Activated CD4-positive, CD25-positive, alpha-beta regulatory T cell treated with anti-CD3 and anti-CD28 coated beads, Interleukin-2, amount 50 U/mL, for 16 hours (primary cell): ENCODE measurements at places on chromosomes 3 and 15.

- DNase-seq, result no peak
These were observed 17.8 kb upstream of the MUC13 start for GRCh38 chr3:124952282-124952855.

DNA sequence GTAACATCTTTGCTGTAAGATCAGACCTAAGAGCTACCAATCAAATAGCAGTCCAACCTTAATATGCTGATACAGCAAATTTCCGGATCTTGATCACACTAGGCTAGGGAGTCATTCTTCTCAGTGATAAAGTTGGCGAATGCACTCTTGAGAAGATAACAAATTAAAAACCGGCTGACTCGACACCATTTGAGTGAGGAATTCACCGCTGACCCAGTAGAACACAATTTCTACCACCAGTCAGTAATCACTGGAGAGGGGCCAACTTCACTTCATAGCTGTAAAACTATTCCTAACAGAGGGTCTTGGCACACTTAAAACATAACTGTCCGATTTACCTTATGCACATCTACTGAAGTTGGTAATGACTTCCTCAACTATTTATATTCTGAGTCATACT, 47.2 kb downstream of the MEIS2 start:
- no peak for DNase-seq

DNA sequence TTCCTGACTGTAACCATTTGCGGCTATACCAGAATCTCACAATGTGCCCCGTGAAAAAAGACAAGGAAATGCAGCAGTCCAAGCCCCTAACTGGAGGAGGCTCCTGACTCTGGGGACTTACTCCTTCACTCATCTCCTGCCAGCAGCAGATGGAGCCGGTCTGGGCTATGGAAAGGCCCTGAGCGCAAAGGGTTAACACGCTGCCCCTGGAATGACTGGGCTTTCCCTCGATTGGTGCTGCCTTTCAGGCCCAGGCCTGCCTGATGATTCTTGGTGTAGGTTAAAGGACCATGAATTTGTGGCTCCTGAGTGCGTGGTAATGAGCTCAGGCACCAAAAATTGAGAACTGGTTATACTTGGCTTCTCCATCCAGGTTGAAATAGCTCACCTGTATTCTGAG, 42.3 kb upstream of the GALNT15 start:
- no peak for DNase-seq

DNA sequence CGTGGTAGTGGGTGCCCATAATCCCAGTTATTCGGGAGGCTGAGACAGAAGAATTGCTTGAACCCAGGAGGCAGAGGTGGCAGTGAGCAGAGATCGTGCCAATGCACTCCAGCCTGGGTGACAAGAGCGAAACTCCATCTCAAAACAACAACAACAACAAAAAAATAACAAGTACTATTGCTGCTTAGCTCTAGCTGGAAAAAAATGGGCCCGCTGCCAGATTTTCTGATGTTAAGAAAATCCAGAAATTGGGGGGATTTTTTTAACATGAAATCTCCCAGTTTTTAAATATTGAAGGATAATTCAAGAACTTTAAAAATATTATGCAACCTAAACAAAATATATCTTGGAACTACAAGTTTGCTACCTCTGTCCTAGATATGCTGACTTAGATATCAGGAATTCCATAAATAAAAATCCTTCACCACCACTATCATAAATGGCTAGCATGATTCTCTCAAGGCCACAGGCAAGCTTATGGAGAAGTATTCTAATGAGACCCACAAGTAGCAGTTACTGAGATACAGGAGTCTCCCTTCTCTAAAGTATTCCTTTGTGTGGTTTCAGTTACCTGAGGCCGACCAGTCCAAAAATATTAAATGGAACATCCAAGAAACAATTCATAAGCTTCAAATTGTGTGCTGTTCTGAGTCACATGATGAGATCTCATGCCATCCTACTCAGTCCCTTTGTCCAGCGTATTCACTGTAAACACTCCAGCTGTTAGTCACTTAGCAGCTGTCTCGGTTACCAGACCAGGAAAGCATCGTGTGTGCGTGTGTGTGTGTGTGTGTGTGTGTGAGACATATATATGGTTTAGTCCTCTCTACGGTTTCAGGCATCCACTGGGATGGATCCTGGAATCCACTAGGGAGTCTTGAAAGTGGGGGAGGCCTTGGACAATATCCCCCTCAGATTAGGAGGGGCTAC, 277.2 kb downstream of the TBL1XR1 start:
- DNase-seq, result no peak

GRCh38 chr3:31246293-31247062, 286.2 kb upstream of the STT3B start:
- DNase-seq, result no peak

GRCh38 chr15:38187630-38188313, 64.9 kb upstream of the SPRED1 start:
- no peak for DNase-seq

- no peak for DNase-seq
These were observed 23.7 kb downstream of the PPP2R3A start for GRCh38 chr3:135989242-135989641.

DNA sequence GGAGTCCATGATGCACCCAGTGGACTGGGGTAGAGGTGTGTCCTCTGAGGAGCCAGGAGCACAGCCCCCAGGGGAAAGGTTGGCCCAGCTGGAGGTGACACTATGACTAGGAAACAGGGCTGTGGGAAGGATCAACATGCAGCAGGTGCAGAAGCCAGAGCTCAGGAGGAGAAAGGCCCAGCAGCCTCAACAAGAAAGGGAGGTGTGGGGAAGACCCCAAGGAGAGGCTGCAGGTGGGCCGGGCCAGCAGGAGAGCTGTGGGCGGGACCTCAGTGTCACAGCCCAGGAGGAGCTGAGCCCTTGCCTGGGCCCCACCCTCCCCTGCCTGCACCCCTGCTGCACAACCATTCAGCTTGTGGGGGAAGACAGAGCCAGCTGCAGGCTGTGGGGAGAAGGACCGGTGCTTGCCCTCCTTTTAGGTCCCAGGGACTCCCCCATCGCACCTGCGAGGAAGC, 18.4 kb upstream of the KLF13 start:
- DNase-seq, result no peak

DNA sequence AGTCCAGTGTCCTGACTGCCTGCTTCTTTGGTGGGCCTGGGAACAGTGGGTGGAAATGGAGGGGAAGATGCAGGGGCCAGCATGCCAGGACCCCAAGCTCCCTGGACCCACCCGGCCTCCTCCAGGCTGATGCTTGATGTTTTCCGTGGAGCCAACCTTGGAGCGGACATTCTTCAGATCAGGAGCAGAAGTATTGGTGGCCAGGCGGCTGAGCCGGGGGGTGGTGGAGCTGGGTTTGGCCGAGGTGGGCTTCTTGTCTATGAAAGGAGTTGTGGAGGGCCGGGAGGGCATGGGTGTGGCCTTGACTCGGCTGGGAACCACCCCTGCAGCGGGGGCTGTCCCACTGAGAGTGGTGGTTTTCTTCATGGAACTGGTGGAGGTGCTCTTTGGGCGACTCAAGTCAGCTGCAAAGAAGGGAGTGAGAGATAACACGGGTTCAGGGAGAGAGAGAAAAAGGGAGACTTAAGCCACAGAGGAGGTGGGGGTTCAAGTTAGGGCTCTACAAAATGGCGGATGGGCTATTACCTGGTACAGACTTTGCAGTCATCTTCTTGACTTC, 67.8 kb downstream of the DHX30 start:
- no peak for DNase-seq

DNA sequence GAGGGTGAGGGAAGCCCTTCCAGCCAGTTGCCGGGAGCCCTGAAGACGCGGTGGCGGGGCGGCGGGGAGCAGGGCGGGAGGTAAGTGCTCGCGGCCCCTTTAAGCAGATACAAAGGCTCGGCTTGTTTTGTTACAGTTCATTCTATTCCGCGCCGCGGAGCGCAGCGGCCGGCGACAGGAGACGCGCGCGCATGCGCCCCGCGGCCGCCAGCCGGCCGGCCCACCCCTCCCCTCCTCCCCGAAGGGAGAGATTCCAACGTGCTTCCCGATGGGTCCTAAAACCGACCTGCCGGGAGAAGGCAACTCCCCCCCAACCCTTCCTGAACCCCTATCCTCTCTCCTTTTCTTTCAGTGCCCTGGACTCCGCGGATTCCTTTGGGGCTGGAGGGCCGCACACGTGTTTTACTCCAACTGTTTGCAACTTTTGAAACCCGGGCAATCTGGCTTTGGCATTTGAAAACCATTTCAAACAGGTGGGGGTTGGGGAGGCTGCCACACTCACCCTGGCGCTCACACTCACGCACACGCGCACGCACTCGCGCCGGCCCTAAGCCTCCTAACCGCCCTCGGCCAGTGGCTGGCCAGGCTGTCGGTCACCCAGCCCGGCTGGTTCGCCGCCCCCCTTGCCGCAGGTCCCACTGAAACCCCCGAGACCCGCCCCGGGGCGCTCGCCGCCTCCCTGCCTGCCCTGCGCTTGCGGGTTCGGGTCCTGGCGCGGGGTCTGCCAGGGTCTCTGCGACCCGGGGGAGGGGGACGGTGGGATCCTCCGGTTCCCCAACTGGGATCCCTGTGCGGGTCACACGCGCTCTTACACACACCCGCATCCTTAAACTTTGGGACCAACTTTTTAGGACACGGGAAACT, at the start of gene MAGI1:
Gene MAGI1, minus strand, starts transcription at position 193 of the 864 bp plus-strand sequence. CDS start 610 bp downstream, outside the sequence.
- no peak for DNase-seq

GRCh38 chr3:138975351-138975750, 28.3 kb downstream of the FOXL2NB start:
- no peak for DNase-seq

- no peak for DNase-seq
These were observed 41.8 kb upstream of the SETMAR start for GRCh38 chr3:4261406-4261805.

GRCh38 chr3:20056725-20057611, 16.7 kb downstream of the KAT2B start:
- DNase-seq, result no peak

DNA sequence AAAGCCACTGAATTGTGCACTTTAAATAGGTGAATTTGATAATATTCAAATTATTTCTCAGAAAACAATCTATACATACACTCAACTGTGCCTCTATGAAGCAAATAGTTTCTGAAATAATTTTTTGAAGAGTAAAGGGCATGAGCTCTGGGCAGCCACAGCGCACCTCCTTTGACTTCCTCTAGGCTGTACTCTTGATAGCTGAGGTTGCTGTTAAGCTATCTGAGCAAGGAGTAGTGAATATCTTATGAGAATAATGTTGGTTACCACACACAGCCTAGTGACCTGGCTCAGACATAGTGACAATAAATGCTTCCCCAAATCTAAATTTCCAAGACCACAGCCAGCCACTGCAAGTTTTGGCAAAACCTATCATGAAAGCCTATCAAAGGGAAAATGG, 11.6 kb upstream of the SEC61A1 start:
- no peak for DNase-seq

DNA sequence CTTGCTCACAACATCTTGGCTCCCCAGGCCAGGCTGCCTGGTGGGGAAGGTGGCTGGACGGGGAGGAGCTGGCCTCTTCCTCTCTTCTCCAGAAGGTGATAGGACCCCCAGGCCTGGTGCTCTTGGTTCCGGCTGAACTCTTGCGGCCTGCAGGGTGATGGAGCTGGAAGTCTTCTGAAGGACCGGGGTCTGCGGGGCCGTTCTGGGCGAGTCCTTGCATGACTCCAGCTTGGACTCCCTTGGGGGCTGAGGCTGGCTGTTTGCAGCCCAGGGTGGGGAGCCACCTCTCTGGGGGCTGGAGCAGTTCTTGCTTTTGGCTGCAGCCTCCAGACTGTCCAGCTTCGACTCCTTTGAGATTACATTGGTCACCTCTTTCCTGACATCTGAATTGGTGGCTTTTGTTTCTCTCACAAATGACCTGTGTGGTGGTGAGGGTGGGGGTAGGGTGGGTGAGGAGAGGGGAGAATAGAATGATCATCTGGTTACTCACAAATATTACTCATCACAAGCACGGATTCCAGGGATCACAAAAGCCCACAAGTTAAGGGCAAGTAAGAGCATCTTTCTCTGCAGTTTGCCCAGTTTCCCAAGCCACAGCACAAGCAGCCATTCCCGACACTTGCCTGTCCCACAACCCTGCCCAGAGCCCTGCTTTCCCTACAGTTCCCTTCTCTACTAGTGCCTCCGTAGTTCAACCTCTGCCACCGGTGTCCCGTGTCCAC, 149.1 kb upstream of the HACD2 start:
- no peak for DNase-seq

- no peak for DNase-seq
These were observed 23.9 kb upstream of the TPM1 start for GRCh38 chr15:63018639-63019038.

DNA sequence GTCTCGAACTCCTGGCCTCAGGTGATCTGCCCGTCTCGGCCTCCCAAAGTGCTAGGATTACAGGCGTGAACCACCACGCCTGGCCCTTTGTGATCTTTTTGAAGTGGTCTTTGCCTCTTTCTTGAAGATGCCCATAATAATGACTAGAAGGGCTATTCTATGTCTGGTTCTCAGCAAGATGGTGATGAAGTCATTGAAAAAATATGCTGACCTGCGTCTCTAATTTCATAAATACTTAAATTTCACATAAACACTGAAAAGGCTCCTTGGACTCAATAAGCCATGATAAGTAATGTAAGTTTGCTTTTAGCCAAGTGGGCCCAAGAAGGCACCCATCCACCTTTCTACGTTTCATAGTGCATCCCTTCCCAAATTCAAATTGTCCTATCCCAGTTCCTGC, 775 bp upstream of the MAPK6 start:
- DNase-seq, result no peak

DNA sequence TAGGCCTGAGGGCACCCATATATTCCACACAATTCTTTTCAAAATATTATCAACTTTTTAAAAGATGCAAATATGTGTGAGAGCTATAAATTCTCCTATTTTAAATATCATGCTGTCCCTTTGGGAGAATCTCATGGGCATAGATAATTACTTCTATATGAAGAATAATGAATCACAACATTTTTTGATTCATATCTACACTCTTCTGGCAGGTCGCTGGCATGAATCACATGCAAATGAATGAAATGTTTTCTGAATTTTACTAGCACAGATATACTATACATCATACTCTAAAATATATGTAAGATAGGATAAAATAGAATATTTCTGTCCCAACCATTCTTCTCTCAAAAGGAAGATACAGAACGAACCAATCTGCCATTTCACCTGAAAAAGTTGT, 277.7 kb upstream of the KCNH8 start:
- DNase-seq, result no peak

- DNase-seq, result no peak
These were observed 1.8 kb downstream of the NME9 start for GRCh38 chr3:138327831-138328230.

- DNase-seq, result no peak
These were observed 140.6 kb downstream of the GBE1 start for GRCh38 chr3:81620849-81621248.

DNA sequence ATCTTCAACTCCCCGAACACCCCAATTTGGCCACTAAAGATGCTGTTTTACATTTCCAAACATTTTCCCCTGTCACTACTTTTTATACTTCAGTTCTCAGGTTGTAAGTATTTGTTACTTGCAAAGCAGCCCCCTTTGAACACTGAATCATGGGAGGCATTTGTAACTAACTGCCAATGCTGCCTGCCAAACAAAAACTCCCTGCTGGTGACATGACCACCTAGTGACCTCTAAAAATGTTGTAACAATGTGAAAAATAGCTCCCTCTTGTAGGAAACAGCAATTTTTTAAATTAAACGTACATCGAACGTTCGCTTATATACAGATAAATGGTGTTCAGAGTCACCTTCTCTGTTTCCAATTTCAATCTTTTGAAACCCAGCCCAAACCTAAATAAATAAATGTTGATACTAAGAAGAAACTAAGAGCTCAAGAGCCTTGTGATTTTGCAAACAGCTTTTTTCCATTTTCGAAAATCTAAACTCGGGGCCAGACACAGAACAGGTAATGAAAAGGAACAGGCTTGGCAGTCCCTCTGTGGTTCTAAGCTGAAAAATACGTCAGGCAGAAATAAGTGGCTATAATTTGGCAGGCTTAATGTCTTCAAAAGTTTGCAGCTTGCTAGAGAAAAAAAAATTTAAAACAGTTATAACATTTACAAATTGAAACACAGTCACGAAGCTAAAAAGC, 268.6 kb upstream of the WNT5A start:
- DNase-seq, result no peak
